Mesothelial cell of epicardium (in vitro differentiated cells): ENCODE measurements at places on chromosomes 4 and X.

DNA sequence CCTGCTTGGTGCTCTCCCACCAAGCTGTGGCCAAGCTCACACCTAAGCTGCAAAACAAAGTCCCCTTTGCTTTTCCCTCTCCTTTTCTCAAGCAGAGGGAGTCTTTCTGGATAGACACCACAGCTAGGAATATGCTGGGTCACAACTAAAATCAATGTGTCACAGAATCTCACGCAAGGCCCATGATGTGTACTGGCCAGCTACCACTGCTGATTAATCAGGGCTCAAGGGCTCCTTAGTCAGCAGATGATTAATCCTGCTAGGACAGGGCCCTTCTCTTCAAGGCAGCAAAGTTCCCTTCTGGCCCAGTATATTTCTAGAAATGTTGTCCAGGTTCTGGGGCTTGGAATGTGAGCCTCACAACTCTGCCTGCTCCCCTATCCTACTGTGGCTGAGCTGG is 32.0 kb upstream of the TENT5D start:
- no peak for DNase-seq

DNA sequence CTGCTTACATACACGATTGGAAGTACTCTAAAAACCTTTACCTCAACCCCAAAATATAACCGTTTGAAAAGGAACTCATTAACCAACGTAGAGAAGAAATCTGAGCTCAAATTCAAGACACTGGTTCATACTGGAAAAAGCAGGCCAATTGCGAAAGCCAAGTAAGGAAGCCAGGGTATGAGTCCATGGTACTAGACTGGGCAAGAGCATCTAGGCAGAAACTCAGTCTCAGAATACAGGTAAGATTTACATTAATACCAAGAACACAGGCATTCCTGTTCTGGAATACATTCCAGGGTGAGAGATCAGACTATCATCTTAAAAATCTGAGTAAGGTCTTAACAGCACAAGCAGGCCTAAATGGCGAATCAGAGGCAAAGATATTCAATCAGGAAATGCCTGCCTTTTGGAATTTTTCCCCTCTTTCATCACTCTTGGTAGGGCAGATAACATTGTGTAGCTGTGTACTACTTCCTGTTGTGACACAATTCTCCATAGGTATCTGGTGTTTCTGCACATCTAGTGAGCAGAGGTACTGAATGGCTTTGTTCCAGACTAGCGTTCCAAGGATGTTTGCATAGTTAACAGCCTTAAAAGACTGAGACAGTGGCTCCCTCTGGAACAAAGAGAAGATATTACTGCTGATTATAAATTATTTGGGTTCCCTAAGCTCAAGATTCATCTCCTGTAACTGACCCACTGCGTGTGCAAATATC is 311.3 kb downstream of the PCDH19 start:
- no peak for DNase-seq

- DNase-seq, result no peak
Measured at GRCh38 chr4:34851411-34851810, 1392.9 kb downstream of the ARAP2 start.

GRCh38 chr4:59039046-59039445 is 1928.9 kb upstream of the IGFBP7 start:
- DNase-seq, result no peak

GRCh38 chrX:130300010-130300282 is 31.2 kb upstream of the ZNF280C start:
- no peak for DNase-seq

DNA sequence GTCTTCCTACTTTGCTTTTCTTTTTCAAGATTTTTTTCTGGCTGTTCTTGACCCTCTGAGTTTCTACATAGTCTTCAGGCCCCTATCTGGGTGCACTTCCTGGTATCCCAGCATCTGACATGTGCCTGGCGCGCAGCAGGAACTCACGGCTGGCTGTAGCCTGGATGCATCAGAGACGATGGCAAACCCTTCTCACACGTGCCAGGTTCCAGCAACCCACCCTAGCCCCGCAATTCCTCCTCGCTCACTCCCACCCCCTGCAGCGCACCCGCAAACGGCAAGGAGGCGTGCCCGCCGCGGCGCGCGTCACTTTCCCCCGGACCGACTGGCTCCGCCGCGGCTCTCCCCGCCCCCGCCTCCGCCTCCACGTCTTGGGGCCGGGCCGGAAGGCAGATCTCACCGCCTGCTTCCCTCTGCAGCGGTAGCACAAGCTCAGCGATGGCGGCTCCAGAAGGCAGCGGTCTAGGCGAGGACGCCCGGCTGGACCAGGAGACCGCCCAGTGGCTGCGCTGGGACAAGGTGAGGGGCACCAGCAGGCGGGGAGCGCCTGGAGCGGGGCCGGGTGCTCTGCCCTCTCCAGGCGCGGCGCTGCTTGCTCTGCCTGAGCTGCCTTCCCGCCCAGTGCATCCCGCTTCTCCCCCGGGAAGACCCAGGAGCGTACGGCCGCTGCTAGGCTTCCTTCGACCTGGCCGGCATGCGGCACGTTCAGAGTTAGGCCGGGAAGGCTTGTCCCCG is at the start of gene PGM2:
Gene PGM2, plus strand, starts transcription at position 392 of the 735 bp plus-strand sequence. Its CDS starts 47 bp downstream, at position 439.
- peak; percentile 84 for DNase-seq
